ENCODE measurements at places on chromosomes 11 and 22.

DNA sequence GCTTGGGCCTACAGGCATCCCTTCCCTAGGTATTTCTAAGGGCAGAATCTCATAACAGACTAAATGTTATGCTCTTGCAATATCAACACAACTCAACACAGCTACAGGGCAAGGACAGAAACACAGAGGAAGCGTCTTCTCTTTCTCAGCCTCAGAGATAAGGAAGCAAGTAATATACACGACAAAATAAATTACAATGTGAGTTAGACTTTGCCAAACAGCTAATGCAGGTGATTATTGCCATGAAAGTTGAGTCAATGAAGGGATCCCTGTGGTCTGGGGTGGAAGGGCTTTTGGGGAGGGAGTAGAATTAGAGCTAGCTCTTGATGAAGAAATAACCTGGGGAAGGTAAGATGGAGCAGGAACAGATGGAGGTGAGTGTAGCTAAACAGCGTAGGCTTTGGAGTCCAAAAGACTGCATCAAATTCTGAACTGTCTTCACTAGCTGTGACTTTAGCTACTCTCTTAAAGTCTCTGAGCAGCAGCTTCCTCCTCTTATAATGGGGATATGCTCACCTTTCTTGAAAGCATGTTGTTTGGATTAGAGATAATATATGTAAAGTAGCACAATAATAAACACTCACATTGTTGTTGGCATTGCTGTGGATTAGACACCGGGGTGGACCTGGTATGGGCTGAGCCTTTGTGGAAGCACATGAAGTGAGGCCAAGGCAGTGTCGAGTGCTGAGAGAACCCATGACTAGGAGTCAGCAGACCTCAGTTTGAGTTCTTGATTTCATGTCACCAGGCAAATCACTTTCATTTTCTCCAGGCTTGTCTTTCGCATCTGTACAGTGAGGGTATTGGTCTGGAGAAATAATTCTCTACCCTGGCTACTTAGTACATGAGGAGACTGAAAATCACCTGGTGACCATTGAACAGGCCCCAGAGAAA is 41.0 kb upstream of the AQP11 start:
- DNase-seq = peak; percentile 55

DNA sequence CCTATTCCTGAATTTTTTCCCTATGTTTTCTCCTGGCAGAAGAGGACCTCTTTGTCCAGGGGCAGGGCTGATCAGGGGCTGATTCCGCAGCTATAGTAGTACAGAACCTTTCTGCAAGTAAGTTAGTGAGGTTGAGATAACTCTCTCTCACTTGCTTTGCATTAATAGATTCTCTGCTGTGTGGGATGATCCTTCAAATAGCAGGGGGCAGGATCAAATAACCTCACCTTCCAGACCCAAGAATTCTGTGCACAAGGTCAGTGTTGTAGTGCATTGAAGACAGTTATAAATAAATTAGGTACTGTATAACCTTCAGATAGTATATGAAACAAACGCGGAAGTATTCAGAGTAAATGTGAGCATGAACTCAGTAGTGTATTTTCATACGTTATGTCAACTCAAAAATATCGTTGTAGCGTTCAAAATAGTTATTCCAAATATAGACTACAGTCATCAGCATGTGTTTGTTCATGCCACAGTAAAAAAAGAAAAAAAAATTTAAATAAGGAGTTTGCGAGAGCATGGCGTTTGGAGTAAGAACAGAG is 278 bp downstream of the MMP26 start:
- no peak for DNase-seq

DNA sequence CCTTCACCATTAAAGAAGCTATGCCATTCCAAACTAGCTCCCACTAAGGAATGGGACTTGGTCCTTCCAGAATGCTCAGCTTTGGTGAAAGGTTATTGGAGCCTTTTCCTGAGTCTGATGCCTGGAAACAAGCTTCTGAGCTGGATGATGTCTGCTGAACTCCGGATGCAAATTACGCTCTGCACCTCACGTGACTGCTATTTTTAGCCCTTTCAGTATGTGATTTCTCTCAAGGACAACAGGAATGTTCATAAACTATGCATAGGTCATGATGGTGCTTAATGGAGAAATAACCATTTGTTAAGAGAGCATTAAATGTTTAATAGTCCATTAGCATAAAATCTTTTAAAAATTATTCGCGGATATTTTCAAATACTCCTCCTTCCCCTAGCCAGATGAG is 631.4 kb upstream of the KIRREL3 start:
- no peak for DNase-seq

- peak; percentile 29 for DNase-seq
Measured at GRCh38 chr22:36151006-36151595, 9.5 kb downstream of the APOL3 start.

DNA sequence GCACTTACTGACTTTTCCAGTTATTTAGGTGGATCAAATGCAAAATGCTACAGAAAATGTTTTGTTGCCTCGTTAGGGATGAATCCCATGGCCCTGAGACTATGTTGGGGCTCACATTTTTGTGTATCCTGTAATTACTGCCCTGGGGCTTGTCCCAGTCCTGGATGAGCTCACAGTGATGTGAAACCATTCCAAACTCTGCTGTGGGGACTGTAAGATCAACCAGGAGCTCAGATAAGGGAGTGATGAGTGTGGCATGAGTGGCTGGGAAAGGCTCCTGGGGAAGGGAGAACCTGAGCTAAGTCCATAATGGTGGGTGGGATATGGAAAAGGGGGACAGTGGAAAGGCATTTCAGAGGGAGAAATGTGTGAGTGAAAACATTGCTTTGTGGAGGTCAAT is 54.0 kb downstream of the SLC5A1 start:
- no peak for DNase-seq

- no peak for DNase-seq
Measured at GRCh38 chr11:66870131-66870530, 13.3 kb downstream of the LRFN4 start.

GRCh38 chr11:2674658-2675131 is 25.1 kb downstream of the KCNQ1OT1 start:
- no peak for DNase-seq

- no peak for DNase-seq
Measured at GRCh38 chr22:26045860-26046259, 123.4 kb upstream of the SEZ6L start.

DNA sequence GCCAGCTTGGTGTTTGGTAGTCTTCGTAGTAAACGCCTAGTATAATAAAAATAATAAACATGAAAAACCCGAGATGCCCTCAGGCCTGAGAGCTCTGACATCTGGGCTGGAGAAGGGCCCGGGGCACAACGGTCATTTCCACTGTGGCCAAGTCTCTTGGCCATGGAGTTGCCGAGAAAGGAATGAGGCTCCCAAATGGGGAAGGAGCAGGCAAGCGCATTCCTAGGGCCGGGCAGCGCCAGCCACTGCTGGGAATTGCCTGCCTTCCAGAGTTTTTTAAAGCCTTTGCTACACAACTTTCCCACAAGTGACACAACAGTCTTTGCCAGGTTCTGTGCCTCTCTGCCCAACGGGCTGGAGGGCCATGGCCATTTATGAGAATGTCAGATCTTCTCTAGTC is 103.4 kb downstream of the NAV2 start:
- DNase-seq = no peak

DNA sequence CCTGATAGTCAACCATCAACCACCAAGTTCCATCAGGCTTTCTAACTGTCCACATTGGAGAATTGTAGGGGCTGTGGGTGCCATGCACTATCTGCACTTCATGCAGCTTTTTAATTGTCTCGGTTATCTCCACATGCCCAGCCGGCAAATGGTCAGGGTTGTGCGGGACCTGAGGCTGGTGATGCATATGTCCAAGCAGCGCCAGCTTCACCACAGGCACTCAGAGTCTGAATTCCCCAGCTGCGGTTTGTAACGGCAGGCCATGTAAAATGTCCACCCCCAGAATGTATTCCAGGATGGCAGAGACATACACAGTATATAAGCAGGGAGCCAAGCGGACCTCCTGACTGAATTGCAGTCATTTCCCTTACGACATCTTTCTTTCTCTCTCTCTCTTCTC is 435.6 kb downstream of the DYNC2H1 start:
- no peak for DNase-seq

DNA sequence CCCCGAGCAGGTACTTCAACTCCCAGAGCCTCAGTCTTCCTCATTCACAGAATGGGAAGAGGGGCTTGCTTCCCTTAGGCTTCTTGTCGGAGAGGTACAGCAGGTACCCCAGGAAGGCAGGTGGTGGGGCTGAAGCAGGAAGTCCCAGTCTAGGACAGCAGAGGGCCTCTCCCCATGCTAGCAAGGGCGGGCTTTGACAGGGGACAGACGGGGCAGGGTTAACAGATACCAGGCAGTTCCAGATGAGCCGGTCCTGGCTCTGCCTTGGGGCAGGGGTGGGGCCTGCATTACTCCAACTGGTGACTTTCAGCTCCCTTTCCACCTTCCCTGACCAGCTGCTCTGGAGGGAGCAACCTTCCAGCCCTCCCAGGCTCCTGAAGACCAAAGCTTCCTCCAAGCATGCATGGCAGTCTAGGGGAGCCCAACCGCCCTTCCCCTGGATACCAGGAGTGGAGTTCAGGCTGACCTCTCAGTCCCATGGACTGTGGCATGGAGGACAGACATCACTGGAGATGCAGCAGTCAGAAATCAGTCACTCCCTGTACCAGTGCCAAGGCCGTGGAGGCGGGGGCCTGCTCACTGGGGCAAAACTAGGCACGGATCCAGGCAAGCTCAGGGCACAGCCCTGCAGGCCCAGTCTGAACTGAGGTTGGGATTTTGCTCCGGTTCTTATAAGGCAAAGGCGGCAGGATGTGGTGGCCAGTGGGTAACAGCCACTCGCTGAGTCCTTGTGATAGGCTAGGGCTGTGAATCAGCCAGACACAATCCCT is 60.5 kb downstream of the NAT10 start:
- no peak for DNase-seq

DNA sequence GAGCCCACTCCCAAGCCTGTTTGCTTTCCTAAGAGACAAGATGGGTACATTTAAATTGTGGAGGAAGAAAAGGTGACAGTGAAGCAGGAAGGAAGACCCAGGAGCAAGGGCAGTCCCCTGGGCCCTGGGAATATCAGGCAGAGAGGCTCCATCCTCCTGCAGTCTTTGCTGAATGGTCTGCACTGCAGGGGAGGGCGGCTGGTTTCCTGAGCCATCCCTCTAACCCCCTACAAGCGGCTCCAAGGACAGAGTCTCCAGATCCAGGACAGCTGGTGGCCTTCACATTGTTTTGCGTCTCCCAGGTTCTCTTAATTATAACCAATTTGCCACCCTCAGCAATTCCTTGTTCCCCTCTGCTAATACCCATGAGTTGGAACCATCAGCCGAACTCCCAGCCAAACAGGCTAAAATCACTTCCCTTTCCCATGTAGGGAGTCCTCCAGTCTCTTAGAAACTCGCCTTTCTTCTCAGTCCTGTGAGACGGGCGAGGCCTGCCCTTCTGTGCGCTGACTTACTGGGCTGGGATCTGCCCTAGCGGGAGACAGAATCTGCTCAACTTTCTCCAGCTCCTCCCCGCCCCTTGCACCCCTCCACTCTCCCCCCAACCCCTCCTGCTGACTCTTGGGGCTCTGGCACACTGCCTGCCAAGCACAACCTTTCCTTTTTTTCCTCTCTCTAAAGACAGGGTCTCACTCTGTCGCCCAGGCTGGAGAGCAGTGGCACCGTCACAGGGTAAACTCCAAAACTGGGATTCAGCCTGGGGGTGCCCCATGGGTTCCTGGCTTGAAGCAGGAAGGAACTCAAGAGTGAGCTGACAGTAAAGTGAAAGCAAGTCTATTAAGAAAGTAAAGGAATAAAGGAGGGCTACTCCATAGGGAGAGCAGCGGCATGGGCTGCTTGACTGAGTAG is 53.4 kb upstream of the EMID1 start:
- peak; percentile 16 for DNase-seq

- DNase-seq = peak; percentile 97
Measured at GRCh38 chr11:70399681-70400112, 1.4 kb downstream of the CTTN start.

- no peak for DNase-seq
Measured at GRCh38 chr11:90284171-90284570, 61.3 kb upstream of the CHORDC1 start.

DNA sequence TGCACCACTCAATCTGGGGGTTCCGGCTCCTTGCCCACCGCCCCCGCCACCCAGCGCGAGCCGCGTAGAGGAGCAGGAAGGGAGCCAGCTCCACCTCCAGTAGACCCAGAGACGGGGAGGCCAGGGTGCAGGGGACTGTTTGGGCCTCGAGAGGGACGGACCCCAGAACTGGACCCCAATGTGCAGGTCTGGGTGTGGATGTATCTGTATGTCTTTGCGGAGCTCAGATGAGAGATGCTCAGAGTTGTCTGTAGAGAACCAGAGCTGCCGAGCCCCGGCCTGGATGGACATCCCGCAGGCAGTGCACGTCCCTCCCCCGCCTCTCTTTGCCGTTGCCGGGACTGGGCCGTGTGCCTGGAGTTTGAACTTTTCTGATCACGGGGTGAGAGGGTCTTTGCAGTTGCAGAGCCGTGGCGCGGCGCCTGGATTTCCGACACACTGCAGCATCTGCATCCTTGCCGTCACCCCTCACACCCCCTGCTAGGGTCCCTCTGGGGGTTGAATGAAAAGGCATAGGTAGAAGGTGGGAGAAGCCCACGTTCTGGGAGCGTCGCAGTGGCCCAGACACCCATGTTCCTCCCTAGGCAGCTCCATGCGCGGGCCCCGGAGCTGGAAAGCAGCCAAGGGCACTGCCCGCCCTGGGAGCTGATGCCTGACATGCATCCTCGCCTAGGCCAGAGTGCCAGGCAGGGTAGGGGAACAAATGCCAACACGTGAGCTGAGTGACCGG is 105.2 kb downstream of the KCNQ1 start:
- DNase-seq = no peak

- peak; percentile 37 for DNase-seq
Measured at GRCh38 chr11:95585069-95585751, 204.4 kb downstream of the FAM76B start.

DNA sequence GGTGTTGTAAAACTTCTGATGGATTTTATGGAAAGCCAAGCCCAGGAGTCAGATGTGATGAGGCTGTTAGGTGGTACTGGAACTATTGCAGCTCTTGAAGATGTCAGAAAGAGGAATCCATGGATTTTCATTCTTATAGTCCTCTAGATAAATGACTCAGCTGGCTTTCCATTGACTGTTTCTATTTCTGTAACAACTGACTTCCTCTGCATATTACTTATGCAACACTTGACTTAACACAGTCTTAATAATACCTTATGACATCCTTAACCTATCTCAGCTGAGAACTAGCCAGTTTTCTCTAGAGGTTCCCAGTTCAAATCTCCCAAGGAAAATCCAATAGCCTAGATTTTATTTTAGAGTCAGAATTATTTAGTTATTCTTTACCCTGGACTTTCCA is 263.8 kb downstream of the LUZP2 start:
- DNase-seq = peak; percentile 49

DNA sequence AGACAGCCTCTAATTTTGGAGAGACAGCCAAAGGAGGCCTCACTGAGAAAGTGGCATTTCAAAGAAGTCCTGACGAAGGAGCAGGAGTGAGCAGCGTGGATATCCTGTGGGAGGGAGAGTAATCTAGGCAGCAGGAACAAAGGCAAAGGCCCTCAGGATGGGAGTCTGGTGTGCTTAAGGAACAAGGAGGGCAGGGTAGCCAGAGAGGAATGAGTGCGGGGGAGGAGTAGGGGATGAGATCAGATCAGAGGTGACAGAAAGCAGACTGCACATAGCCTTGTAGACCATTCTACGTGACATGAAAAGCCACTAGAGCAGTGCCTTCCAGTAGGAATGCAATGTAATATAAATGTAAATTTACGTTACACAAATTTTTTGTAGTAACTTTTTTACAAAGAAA is 5.6 kb downstream of the SLC36A4 start:
- DNase-seq = no peak

GRCh38 chr22:22397292-22397870 is 111.2 kb downstream of the ZNF280B start:
- DNase-seq = peak; percentile 13
